Urinary bladder (tissue), 4 donors: ENCODE measurements at places on chromosomes 6 and 20. TPM values are rescaled to one million over a fixed set of nuclear protein-coding genes. Genes with fewer than 3 reads are reported as not detected.

The MYCT1 gene
- total RNA-seq: 25.1 TPM

GRCh38 chr20:36004045-36004444 is 35.7 kb downstream of the CNBD2 start:
- DNase-seq: no peak

The SIRPB1 gene
- 0.26 TPM for total RNA-seq

The MLN gene
- total RNA-seq: not detected

DNA sequence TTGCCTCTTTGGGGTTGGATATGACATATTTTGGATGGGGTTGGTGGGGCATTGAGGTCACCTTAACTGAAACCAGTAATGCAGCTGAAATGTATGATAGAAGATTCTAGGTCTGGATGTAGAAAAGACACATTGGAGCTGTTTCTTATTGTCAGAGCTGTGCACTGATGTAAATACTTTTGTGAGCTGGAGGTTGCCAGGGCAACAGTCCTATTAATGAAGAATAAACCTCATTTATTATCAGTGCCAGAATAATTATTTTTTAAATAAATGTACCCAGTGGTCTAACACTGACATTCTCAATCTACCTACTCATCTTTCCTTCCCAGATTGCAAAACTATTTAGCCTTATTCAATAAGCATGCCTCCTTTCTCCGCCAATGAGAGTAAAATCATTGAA is 57.0 kb downstream of the CAP2 start:
- no peak for DNase-seq

DNA sequence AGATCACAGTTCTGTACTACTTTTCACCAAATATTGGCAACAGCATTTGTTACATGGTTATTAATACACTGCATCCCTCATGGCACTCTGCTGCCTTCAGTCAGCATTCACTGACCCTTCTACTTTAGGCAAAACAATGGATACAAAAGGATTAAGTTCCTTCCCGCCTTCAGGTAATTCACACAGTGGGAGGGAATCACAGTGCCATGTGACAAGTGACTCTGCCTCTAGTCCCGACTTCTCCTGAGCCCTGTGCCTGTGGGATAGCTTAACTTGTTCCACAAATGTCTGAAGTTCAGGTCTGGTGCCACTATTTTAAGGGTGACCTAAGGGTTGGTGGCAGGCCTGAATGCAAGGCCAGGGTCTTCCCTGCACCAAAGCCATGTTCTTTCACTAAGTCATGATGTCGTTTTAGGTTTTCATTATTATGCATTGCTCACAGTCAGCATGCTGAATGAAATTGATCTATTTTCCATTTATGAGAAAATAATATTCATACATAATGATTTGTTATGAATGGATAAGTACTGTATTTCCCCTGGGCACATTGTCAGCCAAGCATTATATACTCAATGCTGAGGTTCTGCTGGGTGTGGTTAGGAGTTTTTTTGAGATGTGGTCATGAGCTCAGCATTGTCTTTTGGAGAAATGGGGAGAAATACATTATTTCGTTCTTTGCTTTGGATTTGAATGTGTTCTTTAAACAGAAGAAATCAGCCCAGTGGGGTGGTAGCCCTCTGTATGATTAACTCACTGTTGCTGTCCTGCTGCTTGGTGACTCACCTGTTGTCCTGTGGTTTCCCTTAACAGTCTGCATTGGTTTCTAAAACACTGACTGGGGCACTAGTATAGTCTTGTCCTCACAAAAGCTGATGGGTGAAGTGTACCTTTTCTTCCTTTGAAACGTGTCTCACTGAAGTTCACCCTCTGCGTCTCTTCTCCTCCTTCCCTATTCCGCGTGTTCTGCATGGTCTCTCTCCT is 66.4 kb downstream of the AFDN start:
- no peak for DNase-seq

DNA sequence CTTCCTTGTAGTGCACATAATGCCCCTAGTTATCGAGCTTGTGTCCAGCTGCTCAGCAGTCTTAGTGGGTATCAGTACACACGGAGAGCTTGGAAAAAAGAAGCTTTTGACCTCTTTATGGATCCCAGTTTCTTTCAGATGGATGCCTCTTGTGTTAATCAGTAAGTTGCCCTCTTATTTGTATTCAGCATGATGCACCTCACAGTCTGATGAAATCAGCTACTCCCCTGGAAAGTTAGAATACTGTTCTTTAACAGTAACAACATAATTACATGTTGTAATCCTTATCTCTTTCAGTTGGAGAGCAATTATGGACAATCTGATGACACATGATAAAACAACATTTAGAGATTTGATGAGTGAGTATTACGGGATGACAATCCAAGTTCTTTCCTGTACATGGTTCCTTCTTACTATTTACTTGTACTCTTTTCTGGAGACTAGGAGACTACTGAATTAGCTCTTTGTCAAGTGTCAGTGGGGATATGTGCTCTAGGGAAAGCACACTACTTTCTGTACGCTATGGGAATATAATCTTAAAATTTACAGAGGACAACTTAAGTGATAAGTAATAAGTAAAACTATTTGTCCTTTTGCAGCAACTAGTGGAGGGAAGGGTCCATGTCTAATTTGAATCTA is 39.1 kb downstream of the PGM3 start:
- no peak for DNase-seq

DNA sequence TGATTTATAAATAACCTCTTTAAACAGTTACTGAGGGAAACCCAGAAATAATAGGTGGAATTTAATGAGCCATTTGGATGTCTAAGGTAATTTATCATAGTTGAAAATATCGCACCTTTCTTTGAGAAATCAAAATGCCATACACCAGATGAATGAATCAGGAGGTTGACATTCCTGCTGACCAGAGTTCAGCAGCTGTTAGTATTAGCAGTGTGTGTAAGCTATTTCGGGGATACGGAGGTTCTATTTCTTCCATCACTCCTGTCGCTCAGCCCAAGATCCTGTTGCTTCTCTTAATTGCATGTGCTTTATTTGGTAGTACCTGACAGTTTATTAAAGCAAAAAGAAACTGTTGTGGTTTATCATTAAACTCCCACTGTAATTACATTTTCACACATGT is 67.1 kb downstream of the HDGFL1 start:
- DNase-seq: no peak

DNA sequence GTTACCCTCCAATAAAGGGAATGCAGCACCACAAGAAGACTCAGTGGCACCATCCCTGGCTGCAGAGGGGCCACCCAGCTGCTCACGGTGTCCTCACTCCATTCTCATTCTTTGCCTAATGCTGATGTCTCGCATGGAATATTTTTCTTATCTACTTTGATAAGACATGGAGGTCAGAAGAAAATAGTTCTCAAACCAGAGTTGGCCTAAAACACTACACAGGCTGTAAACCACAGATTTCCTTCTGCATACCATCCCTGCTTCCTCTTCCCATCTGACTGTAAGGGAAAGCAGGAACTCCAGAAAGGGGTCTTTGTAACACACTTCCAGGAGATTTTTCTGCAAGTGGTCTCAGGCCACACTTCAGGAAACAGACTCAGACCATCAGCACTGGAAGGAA is 43.1 kb upstream of the CD93 start:
- no peak for DNase-seq

DNA sequence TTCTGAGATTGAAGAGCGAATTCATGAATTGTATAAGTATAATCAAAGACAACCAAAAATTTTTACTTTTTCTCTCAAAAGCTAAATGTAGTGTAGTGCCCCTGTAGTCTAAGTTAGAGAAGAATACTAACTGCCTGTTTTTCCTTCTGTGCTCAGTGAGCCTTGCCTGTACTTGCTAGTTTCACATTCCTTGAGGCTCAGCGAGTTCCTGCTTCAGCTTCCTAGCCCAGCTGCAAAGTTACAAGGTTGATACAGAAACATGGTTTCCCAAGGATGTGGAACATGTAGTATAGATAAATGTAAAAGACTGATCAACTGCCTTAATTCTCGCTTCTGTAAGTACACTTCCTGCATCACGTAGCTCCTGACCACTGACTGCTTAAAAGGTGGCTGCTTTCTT is 33.1 kb upstream of the SEC63 start:
- DNase-seq: no peak

DNA sequence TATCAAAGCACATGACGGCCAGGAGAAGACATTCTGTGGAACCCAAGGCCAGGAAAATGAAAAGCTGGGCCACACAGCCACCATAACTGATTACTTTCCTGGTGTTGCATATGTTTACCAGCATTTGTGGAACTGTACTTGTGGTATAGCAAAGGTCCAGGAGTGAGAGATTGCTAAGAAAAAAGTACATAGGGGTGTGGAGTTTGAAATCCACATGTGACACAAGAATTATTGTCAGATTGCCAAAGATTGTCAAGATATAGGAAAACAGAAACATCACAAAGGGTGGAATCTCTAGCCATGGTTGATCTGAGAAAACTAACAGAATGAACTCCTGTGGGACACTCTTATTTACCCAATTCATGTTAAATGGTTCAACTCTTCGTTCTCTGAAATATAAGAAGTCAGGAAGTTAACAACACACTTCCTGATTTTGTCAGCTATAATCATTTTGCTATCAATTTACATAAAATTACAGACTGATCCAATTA is at the start of gene OR2B2:
TSS of gene OR2B2 (minus strand) at position 441 of the 491 bp plus-strand sequence. CDS start at position 364, 77 bp downstream.
- no peak for DNase-seq

- DNase-seq: no peak
These were observed 39.5 kb upstream of the TFAP2C start for GRCh38 chr20:56589633-56590032.

DNA sequence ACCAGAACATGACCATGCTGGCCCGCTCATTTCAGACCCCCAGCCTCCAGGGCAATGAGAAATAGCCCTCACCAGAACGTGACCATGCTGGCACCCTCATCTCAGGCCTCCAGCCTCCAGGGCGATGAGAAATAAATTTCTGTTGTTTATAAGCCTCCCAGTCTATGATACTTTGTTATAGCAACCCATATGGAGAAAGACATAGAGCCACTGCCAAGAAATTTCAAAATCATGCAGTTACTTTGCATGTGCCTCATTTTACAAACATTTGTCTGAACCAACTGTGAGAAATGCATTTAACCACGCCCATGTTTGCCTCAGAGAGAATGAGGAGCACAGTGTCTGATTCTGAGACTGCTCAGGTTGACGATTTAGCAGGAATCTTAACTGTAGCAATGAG is 15.5 kb downstream of the CYP39A1 start:
- DNase-seq: no peak

The PPIL6 gene
- total RNA-seq: 11.9 TPM

GRCh38 chr20:31839782-31840487 is 5.5 kb downstream of the FOXS1 start:
- DNase-seq: no peak

The SNTA1 gene
- total RNA-seq: 9.3 TPM

- no peak for DNase-seq
These were observed 172.0 kb downstream of the ZDHHC14 start for GRCh38 chr6:157552820-157553485.

DNA sequence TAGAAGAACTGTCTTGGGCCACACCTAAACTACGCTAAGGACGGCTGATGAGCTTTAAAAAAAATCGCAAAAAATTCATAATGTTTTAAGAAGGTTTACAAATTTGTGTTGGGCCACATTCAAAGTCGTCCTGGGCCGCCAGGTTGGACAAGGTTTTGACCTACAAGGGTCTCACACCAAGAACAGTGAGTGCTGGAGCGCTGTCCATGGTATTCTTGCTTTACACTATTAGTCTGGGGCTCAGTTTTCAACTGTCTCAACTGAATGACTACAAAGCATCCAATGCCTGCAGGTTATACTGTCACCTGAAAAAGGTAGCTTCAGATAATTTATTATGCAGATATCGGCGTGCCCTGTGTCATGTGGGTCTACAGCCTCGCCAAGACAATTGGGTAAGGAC is 3.7 kb upstream of the FAXC start:
- no peak for DNase-seq

- DNase-seq: no peak
These were observed 8.4 kb downstream of the BTBD9 start for GRCh38 chr6:38631186-38631783.

DNA sequence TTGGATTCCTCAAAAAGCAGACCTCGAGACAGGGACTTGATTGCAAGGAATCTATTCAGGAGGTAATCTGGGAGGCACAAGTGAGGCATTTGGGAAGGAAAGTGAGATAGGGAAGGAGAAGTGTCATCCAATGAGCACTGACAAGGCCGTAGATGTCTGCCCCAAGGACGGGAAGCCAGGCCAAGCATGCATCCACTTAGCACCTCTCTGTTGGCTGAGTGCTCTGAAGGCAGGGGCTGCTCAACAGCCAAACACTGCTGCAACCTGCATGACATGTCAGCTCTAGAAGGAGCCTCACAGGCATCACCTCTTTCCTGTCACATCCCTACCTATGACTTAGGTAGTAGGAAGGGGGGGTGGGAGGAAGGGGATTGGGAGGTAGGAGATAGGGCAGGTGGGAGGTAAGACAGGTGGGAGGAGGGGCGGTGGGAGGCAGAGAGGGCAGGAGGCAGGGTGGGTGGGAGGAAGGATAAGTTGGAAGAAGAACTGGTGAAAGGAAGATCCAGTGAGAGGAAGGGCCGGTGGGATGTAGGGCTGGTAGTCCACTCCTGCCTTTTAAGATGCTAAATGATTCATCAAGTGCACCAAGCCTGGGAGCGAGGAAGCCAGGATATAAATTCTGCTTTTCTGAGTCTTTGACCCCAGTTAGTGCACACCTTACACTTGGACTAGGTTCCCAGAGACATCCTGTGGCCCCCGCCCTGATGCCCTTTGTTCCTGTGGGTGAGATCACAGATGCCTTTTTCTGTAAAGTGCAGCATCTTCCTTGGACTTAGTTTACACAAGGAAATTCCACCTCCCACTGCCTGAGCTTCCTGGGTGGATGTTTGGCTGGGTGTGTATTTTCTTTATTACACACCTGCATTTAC is 83.8 kb upstream of the NXT1 start:
- no peak for DNase-seq

DNA sequence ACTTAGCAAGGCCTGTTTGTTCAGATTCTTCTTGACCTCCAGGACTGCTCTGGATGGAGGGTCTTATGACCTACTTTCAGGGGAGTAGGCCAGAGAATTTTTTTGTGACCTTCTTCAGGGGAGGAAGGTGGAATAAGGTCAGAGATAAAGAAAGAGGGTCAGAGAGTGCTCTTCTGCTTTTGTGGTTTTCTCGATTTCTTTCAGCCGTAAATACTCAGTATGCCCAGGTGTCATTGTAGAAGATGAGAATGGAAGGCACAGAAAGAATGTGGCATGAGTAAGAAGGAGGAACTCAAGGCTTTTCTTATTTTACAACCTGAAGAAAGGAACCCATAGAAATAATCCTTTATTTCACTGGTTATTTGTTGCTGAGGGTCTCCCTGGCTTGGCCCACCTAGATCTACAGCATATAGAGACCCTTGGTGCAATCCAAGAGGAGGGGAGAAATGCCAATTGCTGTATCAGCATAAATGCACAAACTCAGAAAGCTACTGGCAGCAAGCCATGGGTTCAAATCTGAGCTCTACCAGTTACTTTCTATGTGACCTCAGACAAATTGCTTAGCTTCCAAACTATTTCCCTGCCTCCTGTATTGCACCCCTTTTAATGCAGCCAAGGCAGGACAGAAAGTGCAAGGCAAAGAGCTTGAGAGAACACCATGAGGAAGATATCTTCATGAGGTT is 68.0 kb downstream of the OLIG3 start:
- DNase-seq: no peak

DNA sequence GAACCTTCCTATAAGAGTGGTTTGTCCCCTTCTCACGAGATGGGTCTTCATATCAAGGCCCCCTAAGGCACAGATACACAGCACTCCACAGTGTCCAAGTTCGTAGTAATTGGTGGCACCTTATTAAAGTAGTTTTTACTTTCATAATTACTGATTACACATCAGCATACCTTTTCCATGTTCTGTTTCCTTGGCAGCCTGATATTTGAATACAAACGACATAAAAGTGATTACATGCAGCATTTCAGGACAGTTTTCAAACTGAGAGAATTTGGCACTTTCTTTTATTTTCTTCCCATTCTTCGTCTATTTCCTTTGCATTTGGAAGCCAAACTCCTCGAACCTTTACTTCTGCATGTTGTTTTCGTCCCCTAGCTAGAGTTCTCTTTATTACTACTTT is 139.7 kb downstream of the MTHFD1L start:
- DNase-seq: no peak

The C6orf118 gene
- total RNA-seq: not detected
